NCI-H446 treated with DMSO at 0.1 percent for 48 hours (cell line): ENCODE measurements at places on chromosomes 11 and 22.
A peak's percentile ranks its signal among the peaks of the same experiment; 100 is the strongest.

DNA sequence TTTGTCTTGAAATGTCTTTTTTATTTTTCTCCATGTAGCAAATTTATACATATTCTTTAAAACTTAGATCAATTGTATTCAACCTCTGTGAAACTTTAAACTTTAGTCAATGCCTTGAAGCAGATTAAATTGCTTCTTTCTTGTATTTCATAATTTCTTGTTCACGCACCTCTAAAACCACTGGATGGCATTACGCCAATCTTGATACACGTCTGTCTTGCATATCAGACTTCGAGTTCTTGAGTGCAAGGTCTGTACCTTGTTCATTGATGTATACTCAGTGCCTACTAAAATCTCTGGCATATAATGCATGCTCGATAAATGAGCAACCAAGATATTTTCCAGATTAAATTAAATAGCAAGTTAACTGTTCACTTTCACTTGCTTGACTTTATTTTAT, 236.8 kb downstream of the CASP12 start:
- DNase-seq = no peak

DNA sequence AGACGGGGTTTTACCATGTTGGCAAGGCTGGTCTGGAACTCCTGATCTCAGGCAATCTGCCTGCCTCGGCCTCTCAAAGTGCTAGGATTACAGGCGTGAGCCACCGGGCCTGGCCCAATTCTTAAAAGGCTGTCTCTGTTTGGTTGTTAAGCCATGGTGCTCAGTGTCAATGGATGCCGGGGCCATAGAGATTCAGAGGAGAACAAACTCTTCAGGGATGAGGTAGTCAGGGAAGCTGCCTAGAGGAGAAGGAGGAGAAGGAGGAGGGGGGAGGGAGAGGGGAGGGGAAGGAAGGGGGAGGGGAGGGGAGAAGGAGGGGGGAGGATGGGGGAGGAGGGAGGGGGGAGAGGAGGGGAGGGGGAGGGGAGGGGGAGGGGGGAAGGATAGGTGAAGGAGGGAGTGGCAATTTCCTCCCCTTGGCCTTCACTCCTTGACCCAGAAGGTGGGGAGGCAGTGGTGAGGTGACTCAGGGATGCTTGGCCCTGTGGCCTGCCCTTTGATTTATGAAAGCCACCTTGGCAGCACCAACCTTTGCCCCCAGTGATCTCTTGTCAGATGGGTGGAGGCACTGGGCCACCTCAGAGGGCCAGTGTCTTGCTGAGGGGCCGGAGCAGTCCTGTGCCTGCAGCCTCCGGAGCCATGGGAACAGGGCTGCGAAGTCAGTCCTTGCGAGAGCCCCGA, at the start of gene C11orf86:
Gene C11orf86, plus strand, starts transcription at position 581 of the 681 bp plus-strand sequence. Its CDS starts 59 bp downstream, at position 640.
- no peak for DNase-seq

DNA sequence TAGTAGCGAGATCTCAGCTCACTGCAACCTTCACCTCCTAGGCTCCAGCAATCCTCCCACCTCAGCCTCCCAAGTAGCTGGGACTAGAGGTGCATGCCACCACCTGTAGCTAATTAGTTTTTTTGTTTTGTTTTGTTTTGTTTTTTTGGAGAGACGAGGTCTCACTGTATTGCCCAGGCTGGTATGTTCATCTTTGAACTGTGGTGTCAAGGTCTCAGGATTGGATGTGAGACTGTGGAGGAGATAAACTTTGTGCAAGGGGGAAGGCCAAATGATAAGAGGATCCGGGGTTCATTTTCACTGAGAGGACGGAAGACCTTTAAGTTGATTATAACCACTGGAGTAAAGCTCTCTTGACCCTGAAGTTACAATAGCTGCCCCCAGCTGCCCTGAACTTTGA, 8.9 kb downstream of the SEC14L2 start:
- DNase-seq = no peak

GRCh38 chr11:90309693-90310092, 86.8 kb upstream of the CHORDC1 start:
- DNase-seq = no peak

DNA sequence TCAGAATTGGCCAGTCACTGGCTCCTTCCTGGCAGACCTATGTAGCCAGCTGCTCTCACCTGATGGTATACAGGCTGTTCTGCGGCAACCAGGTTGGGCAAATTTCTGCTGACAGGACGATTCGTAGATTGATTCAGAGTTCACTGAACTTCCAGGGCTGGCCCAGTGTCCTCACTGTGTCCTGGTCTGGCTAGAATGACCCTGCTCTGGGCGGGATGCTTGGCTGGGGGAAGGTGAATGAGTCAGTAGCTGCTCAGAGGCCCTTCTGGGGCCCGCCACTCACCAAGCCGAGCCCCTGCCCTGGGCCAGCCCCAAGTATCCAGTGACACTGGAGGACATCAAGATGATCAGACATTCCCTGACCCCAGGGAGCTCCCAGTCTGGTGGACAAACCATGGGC, 62.9 kb upstream of the WNT11 start:
- no peak for DNase-seq

GRCh38 chr11:127023991-127024390, 23.4 kb upstream of the KIRREL3 start:
- no peak for DNase-seq

GRCh38 chr11:129018126-129018525, 75.5 kb upstream of the TP53AIP1 start:
- DNase-seq = no peak

DNA sequence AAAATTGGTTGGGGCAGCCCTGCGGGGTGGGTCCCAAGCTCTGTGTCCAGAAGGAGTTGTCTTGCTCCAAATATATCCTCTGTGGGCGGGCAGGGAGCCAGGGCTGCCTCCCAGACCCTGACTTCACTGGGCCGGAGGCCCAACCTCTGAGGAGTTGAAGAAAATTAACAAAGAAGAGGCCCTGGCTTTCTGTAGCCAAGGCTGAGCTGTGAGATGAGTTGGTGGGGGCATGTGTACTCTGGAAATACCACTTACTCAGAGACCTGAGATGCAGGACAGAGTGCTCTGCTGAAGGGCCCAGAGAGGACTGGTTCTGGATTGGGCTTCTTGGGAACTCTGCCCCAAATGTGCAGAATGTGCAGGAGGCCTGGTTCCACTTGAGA, 96.3 kb downstream of the SWAP70 start:
- DNase-seq = peak; percentile 84

- no peak for DNase-seq
These were observed 8.9 kb downstream of the UVRAG start for GRCh38 chr11:75823946-75824345.

DNA sequence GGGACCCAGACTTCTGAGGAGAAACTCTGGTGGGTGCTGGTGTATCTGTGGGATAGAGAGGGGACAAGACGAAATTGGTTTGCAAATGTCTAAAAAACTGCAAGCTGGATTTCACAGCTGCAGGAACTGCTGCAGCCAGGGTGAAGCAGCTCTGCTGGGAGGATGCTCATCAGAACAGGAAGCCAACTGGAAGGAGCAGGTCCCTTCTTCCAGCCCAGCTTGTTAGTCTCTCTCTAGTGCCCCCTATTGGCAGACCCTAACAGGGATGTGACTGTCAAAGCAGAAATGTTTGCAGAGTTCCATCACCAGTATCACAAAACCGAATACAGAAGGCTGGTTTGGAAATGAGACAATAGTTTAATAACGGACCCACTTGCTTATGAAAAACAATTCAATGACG, 74.8 kb upstream of the SLC22A12 start:
- no peak for DNase-seq

GRCh38 chr22:22605074-22605404, 39.4 kb upstream of the GGTLC2 start:
- no peak for DNase-seq

DNA sequence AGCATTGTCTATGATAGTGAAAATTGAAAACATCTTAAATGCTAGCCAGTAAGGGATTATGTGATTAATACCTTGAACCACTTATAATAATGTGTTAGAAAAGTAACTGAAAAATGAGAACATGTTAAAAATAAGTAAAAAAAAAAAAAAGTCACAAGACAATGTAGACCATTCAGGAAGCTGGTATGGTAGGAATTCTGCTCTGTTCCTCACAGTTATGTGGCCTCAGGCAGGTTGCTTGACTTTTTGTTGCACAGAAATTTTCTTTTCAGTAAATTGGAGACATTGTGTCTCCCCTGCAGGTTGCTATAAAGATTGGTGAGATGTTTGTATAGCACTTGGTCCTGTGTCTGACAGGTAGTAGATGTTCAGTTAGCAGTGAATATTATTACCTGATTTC, 17.3 kb upstream of the PLET1 start:
- no peak for DNase-seq

DNA sequence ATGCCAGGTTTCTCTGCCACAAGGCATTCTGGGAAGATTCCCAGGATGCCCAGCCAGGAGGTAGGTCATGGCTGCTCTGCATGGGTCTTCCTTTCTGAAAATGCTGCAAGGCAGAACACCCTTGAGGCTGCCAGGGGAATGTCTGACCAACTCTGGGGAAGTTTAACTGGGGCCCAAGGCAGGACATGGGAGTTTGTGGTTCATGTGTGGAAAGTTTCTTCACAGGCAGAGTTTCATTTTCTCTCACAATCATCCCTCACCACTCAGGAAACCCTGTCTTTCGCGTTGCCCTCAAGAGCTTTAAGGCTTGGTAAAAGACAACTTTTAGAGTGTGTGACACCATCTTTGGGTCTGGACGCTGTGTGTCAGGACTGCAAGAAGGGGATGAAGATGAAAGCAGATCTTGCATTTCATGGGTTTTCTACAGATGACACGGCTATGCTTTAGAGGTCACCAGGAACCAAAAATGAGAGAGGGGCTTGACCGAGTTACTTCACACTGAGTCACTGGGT, 133.5 kb downstream of the CD44 start:
- DNase-seq = no peak

DNA sequence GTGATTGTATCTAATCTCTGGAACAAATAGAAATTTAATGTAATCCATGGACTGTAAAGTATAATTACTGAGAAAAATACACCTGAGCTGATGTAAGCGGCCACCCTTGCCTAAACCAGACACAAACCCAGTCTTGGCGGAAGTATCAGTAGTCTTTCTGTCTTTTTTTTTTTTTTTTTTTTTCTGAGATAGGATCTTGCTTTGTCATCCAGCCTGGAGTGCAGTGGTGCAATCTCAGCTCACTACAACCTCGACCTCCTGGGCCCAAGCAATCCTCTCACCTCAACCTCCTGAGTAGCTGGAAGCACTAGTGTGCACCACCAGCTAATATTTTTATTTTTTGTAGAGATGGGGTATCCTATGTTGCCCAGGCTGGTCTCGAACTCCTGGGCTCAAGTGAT, 5.5 kb upstream of the CXCR5 start:
- DNase-seq = no peak

- DNase-seq = no peak
These were observed 102.4 kb upstream of the SERPIND1 start for GRCh38 chr22:20671409-20672081.

DNA sequence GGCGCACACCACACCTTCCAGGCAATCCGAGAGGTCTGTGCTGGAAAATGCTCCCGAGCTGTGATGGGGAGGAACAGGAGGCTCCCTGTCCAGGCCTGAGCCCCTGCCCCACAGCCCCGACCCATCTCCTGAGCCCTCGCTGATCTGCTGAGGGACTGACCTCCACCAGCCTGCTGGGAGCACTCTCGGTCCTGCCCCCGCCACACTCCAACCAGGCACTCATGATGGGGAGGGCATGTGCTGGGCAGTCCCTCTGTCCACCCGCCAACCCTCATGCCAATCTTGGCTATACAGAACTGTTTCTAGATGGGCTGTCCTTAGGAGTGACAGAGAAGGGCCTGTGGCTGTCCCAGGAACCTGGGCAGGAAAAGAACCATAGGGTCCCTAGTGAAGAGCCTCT, 70.8 kb downstream of the TRMU start:
- no peak for DNase-seq

DNA sequence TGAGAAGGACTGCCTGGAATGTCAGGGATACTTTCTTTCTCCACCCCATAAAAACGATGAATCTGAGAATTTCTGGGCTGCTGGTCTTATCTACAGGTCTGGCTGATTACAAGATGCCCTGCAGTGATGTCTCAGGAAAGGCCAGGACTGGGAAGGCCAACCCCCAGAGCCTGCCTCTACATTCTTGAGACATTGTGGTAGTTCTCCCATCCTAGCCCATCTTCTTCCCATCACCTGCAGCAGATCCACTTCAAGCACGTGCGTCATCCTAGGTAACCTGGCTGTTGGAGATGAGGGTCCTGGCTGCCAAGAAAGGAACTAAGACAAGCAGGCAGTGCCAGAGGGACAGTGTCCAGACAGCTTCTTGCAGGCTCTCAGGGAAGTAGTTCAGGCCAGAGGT, 44.1 kb upstream of the E2F8 start:
- DNase-seq = no peak

- no peak for DNase-seq
These were observed 39.0 kb downstream of the RRAS2 start for GRCh38 chr11:14320020-14320419.

DNA sequence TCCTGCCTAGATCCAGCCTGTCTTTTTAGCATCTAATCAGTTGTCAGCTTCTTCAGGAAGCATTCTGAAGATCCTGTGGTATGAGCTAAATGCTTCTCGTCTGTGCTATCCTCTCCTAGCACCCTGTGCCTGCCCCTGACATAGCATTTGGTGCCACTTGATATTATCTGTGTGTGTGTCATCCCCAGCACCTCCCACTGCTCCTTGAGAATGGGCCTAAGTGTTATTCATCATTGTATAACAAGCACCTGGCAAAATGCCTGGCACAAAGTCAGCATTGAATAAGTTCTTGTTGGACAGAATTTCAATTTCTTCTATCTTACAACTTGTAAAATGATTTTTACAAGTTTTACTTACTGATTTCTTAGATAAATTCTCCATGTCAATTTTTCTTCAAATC, 28.1 kb upstream of the OLFML1 start:
- no peak for DNase-seq

GRCh38 chr22:48651036-48651890, 1176.4 kb downstream of the BRD1 start:
- DNase-seq = no peak

GRCh38 chr11:2747248-2748027, 47.6 kb upstream of the KCNQ1OT1 start:
- no peak for DNase-seq

DNA sequence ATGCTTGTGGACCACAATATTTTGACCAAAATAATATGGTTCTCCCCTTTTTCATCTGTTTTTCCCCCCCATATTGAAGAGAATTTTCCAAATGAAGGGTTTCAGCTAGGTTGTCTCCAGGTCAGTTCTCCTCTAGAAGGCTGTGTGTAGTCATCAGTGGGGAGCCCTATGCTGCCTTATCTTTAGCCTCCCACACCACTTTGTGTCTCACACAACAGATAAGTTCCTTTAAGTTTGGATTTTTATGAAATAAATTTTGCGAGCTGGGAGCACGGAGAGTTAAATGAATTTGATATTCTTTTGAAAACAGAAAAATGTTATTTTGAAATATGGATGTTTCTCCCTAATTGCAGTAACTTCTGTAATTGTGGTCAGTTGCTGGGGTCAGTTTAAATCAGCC, 28.9 kb downstream of the PAX6 start:
- no peak for DNase-seq

GRCh38 chr11:833849-834311, 1.1 kb downstream of the CD151 start:
- DNase-seq = no peak

DNA sequence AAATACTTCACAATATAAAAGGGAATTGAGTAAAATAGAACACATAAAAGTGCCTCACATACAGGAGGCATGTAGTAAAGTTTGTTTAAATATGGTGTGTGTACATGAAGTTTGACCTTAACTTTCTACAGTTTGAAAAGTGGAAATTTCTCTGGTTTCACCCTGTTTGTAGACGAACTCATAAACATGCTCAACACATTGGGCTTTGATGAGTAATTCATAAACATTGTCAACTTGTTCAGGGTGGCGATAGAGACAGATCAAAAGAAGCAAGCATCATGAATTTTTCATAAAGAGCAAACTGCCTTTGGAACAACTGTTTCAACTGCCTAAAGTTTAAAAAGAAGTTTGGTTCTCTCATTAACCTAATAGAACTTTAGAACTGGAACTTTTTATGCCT, 9.1 kb downstream of the SLN start:
- no peak for DNase-seq
